ENCODE measurements at places on chromosomes 13 and 19. TPM values are rescaled to one million over a fixed set of nuclear protein-coding genes. Genes with fewer than 3 reads are reported as not detected.

- DNase-seq, result no peak
These were observed 9.7 kb downstream of the TLE6 start for GRCh38 chr19:2986951-2987524.

DNA sequence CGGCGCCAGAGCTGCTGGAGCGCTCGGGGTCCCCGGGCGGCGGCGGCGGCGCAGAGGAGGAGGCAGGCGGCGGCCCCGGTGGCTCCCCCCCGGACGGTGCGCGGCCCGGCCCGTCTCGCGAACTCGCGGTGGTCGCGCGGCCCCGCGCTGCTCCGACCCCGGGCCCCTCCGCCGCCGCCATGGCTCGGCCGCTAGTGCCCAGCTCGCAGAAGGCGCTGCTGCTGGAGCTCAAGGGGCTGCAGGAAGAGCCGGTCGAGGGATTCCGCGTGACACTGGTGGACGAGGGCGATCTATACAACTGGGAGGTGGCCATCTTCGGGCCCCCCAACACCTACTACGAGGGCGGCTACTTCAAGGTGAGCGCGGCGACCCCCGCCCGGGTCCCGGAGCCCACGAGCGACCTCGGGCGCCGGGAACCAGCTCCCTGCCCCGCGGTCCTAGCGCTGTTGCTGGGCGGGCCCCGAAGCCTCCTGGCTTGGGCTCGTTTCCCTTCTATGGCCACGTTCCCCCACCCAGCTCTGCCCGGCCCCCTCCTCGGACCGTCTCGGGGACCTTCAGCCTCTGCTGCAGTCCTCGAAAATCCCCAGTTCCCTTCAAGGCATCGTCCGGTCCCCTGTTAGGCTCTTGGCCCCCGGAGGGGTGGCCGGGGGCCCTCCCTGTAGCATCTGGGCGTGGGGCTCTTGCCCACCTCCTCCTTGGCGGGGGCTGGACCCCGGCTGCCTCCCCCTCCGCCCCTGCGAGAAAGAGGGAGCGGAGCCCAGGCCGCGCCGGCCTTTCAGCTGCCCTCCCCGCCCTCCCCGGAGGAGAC, at the start of gene CDC34:
TSS of gene CDC34 (plus strand) at position 8 of the 808 bp plus-strand sequence. CDS start at position 180, 172 bp downstream.
- no peak for DNase-seq

The LINGO3 gene
- 0.27 TPM for total RNA-seq

DNA sequence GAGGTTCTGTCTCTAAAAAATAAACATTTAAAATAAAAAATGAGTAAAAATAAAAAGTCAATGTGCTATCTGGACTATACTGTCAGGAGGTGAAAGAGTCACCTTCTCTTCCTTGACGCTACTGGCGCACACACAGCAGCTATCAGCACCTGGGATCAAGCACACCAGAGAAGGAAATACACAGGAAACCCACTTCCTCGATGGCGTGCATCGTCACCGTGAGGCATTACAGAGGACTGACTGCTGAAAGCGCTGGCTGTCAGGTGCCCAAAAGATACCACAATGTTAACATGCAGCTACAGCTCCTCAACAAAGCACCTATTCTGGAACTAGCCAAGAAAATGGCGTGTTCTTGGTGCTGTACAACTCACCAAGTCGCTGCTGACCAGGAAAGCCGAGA, 6.1 kb downstream of the SLC35E1 start:
- no peak for DNase-seq

DNA sequence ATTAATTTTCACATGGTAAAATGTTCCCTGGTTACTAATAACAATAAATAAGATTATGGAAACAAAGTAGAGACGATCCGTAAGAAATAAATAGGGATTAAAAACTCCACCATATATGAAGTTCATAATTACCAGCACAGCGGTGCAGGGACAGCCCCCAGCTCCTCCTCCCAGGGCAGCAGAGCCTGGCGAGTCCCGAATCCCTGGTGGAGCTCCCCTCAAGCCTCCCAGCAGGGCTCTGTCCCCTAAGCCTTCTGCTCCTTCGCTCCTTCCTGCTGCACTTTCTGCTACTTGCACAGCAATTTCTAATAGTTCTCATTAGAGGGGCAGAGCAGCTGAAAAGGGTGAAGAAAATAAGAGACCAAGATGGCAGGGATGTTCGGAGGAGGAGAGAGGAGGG, 43.6 kb downstream of the RASA3 start:
- no peak for DNase-seq

The CACNA1A gene
- total RNA-seq, result 4.4 TPM

The MYCBP2 gene
- total RNA-seq, result 152 TPM

DNA sequence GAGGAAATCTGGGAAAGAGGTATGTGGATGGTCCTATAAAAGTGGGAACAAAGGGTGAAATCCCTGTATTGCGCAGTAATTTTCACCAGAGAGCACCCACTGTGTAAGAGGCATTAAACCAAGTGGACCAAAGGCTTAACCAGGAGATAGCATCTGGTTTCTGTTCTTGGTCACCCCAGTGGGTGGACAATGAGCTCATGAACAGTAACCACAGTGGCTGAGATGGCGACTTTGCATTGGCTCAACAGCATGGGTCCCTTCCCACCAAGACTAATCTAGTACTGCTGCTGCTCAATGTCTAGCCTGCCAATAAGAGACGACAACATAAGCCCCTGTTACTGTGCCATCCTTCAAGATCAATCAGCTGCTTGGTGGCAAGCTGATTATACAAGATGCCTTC, 36.6 kb downstream of the CCDC169 start:
- no peak for DNase-seq

DNA sequence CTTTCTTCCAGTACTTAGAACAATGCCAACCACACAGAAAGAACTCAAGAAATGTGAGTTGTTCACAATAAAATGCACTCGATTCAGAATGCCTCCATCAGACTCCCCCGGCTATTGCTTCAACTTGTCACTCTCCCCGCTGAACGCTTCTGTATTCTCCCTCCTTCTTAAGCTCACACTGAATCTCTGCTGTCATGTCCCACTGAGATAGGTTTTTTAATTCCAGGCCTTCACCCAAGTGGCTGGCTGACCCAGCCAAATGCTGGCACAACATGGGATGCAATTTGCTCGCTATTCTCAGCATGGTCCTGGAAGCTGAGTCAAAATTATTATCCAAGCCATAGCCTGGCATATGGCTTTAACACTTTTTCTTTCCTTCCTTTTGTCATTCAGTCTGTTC, 76.8 kb upstream of the SERP2 start:
- DNase-seq, result no peak

The NALCN gene
- not detected for total RNA-seq

The ZNF835 gene
- total RNA-seq, result not detected

DNA sequence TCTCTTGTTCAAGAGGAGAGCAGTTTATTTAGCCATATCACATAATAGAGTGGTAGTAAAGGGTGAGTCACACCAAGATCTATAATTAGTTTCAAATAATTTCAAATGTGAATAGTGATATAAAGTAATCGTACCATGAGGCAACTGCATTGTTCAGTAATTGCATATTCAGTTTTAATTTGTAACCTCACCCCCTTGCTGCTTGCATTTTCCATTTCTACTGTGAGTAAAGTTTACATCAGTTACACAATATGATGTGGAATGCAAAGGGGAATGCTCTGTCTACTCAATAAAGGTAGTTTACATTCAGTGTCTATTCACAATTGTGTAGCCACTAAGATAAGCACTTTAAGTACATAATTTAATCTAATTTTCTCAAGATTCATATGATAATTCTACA, 1695.7 kb upstream of the SPRY2 start:
- no peak for DNase-seq

- no peak for DNase-seq
These were observed 46.1 kb upstream of the DCUN1D2 start for GRCh38 chr13:113536461-113537110.

DNA sequence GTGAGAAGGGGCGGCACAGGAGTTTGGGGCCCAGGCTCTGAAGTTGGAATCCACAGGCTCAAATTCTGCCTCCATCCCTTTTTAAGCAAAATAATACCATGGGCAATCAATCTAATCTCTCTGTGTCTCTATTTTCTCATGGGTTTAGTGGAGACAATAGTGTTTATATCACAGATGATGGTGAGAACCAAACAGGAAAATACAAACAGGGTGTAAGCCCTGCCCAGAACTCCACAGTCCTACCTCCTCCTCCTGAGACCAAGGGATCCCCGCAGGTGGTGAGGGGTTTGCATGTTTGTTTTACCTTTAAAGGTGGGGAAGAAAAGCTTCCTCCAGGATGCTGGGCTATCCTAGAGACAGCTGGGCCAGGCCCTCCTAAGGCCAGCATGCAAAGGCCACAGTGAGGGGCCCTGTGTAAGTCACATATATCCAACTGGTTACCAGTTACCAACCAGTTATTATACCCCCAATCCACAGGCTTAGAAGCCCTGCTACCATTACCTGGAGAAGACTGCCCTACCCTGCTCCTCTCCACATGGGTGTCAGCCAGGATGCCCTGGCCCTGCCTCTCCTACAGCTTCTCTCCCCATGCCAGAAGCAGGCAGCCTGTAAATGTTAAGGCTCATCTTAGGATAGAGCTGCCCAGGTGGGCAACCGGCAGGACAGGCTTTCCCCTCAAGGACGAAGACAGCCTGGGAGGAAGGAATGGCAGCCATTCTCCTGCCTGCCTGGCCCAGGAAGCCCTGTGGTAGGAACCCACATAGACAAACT, 658.4 kb downstream of the UQCRFS1 start:
- DNase-seq, result no peak

DNA sequence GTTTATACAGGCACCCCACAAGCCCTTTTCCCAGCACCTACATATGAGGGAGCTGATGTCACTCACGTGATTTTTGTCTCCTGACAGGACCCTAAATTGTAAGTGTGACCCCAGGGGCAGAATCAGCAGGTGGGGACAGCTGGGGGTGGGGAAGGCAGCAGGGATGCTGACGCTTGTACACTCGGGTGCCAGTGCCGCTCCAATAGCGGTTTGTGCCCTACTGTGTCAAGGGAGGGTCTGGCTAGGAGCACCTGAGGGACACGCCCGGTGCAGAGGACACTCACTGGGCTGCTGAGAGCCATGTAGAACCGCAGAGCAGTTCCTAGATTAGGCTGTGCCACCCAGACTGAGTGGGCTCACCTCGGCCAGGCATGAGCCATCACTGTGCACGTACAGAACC, 81.3 kb downstream of the SCGB2B2 start:
- no peak for DNase-seq

The ZNF577 gene
- 4.3 TPM for total RNA-seq

The ZNF730 gene
- total RNA-seq, result not detected

DNA sequence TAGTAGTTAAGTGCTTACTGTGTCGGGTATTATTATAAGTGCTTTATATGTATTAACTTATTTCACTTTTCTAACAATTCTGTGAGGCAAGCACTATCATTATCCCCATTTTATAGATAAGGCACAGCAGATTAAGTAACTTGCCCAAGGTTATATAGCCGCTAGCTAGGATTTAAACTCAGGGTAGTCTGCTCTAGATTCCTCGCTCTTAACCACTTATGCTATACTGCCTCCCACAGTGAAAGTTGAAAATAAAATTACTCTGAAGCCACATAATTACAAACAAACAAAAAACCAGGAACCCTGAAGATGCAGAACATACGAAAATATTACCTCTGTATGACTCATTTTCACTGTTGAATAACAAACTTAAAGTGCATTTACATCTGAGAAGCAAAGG, 3.9 kb downstream of the TEX30 start:
- no peak for DNase-seq

The SHANK1 gene
- not detected for total RNA-seq

The ZNF546 gene
- 3.2 TPM for total RNA-seq

GRCh38 chr13:106882246-106882645, 314.3 kb upstream of the ARGLU1 start:
- no peak for DNase-seq

DNA sequence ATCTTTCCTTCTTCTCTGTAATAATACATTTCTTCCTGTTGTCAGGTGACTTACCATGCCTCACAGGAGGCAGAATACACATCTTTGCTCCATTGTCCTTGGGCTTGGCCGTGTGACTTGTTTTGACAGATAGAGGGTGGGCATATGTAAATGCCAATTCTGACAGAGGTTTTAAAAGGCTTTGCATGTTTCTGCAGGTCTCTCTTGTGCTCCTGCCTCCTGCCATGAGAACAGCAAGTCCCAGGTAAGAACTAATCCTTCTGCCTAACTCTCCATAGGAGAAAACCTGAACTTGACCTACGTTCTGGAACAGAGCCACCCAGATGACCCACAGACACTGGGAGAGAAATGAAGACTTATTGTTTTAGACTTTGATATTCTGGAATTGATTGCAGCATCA, 88.7 kb upstream of the TNFSF11 start:
- no peak for DNase-seq

The ERVV-1 gene
- total RNA-seq, result not detected

GRCh38 chr13:113374511-113375175, 10.7 kb upstream of the GRTP1 start:
- no peak for DNase-seq

DNA sequence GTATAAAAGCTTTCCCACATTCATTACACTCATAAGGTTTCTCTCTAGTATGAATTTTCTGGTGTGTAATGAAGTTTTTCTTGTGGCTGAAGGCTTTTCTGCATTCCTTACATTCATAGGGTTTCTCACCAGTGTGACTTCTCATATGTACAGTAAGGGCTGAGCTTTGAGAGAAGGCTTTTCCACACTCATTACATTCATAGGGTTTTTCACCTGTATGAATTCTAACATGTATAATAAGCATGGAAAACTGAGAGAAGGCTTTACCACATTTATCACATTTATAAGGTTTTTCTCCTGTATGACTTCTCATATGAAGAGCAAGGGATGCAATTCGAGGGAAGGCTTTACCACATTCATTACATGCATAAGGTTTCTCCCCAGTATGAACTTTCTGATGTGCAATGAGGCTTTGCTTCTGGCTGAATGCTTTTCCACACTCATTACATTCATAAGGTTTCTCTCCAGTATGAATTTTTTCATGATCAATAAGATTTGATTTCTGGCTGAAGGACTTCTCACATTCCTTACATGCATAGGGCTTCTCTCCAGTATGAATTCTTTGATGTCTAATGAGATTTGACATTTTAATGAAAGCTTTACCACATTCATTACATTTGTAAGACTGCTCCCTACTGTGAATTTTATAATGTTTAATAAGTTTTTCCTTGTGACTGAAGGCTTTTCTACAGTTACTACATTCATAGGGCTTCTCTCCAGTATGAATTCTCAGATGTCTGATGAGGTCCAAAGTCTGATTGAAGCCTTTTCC, 42.6 kb downstream of the ZNF527 start:
- DNase-seq, result no peak

GRCh38 chr19:51719251-51719988, 4.4 kb downstream of the HAS1 start:
- no peak for DNase-seq

DNA sequence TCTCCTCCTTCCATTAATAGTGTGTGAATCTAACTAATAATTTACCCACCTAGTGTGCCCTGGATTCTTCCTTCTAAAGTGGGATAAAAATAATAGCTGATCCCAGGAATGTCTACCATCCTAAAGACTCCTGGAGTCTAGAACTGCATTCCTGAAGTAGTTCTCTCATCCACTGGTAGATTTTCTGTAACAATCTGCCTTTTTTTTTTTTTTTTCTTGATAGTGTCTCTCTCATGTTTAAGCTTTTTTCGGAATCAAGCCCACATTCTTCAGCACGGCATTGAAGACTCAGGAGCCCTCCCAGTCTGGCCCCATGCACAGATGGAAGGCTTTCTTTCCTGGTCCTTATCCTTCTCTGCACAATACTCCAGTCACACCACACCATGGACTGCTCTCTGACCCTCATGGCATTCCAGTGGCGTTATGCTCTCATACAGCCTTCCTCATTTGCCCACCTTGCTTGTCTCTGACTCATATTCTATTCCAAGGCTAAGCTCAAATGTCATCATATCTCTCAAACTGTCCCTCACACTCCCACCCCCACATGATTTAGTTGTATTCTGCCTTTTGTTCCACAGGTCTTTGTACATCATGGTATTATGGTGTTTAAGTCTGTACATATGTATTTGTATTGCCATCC, 68.7 kb upstream of the FRY start:
- DNase-seq, result no peak

GRCh38 chr13:99042521-99043250, 64.8 kb upstream of the DOCK9 start:
- no peak for DNase-seq

Measured in GM12878 (cell line).